Muscle of leg (tissue), 16 donors: ENCODE measurements at places on chromosomes 5 and 9. TPM values are rescaled to one million over a fixed set of nuclear protein-coding genes. Genes with fewer than 3 reads are reported as not detected.

GRCh38 chr5:154111214-154111613 is 72.4 kb downstream of the MFAP3 start:
- no peak for DNase-seq

Gene LIX1
- 5.3 TPM for total RNA-seq

DNA sequence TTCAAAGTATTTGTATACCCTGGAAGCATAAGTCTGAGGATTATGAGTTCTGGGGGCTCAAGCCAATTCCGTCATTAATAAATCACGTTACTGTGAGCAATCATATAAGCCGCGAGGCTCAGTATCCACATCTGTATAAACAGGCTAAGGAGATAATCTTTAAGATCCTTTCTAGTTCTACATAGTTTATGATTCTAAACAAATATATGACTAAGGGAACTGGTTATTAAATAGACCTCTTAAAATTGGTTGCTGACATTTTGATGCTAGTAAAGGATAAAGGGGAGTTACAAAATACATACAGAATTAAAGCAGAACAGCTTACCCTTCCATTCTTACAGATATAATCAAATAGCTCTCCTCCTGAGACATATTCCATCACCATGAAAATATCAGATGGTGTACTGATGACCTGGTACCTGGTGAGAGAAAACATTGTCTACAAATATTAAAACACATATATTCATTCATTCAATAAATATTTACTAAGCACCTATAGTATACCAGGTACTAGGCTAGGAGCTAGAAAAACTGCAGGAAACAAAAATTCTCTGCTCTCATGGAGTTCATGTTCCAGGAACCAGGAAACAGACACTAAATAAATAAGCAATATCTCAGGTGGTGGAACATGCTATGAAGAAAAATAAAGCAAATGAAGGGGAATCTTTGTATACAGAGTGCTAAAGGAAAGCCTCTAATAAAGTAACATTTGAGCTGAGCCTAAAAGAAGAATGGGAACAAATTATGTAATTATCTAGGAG is 19.5 kb upstream of the TTC33 start:
- DNase-seq = no peak

GRCh38 chr9:6921315-6921714 is 163.5 kb downstream of the KDM4C start:
- DNase-seq = no peak

DNA sequence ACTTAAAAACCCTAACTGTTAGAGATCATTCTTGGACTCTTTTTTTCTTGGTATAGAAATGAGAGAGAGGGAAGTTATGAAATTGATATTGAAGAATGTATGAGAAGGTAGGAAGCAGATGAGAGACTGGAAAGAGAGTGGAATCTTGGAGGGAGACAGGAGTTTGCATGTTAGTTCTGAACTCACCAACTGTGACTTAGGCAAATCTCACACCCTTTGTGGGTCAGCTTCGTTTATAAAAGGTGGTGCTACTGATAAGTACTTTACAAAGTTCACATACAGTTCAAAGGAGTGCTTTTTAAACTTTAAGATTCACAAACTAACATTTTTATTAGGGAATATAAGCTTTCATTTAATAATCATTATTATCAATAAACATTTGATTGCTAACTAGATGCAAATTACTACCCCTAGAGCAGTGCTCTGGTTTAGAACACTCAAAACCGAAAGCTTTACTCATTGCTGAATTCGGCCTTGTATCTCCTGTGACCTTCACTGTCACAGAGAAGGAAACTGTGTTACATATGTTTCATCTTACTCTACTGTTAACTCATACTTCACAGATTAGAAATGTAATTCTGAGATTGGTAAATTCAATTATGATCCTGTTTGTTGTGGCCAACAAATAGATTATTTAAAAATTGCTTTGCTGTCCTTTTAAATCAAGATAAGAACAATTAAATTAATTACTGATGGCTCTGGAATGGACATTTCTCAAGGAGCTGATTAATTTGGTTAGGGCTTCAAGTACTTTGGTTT is 143.2 kb downstream of the RMI1 start:
- DNase-seq = no peak

Gene PCDHB12
- total RNA-seq = 2.4 TPM

- DNase-seq = peak; percentile 88
Observed at GRCh38 chr9:121499427-121500164, at the start of gene GGTA1. Gene GGTA1, minus strand, starts transcription at chr9:121499844. Its CDS starts 31,922 bp downstream, at chr9:121467922.

GRCh38 chr9:136222166-136222905 is 17.4 kb upstream of the LHX3 start:
- no peak for DNase-seq

Gene ANKRD31
- 0.27 TPM for total RNA-seq

- DNase-seq = no peak
Observed at GRCh38 chr5:180791611-180792213, 10.9 kb downstream of the MGAT1 start.

DNA sequence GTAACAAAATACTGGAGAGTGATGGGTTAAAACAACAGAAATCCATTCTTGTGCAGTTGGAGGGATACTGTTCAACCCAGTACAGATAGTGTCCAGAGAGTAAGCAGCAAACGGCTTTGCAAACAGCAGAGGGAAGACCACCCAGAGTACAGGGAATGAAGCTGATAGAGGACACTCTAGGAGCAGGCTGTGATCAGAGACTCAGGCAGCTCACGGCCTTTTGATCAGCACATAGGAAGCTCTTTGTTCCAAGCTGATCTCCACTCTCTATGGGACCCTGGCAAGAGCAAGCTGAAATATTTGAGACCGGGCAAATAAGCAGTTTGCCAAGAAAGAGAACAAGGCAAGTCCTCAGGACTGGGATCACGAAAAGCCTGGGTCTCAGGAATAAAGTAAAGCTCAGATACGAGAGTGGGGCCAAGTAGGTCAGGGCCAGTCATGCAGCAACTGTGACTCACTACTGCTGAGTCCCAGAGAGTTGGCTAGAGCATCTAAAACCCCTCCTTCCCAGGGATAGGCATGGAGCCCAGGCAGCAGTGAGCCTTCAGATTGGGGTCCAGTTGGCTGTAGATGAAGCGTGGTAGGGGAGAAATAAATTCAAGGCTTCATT is 52.4 kb downstream of the MELK start:
- peak; percentile 80 for DNase-seq
